MG63 (cell line): ENCODE measurements at places on chromosomes 1 and 21.

DNA sequence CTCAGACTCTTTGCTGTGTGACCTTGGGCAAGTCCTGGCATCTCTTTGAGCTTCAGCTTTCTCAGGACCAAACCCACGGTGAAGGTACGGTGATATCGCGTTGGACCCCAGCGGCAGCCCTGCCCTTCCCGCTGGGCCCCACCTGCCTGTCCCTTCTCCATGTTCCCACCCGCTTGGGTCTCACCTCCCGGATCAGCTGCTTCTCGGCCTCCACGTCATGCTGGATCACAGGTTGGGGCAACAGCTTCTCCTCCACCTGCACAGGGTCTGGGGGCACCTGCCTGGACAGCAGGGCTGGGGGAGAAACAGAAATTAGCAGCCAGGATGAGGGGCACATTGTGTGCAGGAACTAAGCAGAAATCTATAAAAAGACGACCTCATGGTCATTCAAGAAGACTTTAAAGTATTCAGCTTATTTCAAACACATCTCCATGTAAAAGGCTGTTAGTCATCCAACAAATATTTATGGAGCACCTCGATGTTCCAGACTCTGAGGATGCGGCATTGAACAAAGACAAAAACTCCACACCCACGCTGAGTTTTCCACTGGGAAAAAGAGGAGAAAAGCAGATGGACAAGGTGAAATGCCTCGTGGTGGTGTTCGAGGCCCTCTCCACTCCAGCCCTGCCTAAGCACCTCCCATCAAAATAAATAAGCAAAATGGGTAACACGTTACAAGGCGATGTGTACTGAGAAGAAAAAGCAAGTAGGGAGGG lies 19.5 kb downstream of the KIF17 start:
- DNase-seq = no peak

- DNase-seq = peak; percentile 20
Measured at GRCh38 chr1:156641761-156642264, at the start of gene BCAN. Gene BCAN, plus strand, starts transcription at chr1:156642117. Its CDS starts 3,938 bp downstream, at chr1:156646055.

- no peak for DNase-seq
Measured at GRCh38 chr1:94345148-94345721, 73.0 kb upstream of the ABCD3 start.

DNA sequence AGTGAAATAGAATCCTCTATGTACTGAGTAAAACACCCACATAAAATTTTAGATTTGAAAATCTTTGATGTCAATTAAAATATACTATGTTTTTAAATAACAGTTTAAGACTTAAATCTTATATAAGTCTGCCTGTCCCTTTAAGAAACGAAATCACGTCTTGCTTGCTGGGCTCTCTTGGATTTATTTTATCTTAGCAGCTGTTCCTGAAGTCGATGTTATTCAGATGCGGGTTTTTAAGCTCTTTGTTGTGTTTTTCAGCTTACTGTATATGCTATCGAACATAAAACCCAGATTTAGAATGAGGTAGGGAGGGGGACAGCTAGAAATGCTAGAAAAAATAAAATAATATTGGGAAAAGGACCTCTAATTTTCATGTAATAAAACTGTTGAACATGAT lies 11.1 kb upstream of the SSX2IP start:
- DNase-seq = no peak

DNA sequence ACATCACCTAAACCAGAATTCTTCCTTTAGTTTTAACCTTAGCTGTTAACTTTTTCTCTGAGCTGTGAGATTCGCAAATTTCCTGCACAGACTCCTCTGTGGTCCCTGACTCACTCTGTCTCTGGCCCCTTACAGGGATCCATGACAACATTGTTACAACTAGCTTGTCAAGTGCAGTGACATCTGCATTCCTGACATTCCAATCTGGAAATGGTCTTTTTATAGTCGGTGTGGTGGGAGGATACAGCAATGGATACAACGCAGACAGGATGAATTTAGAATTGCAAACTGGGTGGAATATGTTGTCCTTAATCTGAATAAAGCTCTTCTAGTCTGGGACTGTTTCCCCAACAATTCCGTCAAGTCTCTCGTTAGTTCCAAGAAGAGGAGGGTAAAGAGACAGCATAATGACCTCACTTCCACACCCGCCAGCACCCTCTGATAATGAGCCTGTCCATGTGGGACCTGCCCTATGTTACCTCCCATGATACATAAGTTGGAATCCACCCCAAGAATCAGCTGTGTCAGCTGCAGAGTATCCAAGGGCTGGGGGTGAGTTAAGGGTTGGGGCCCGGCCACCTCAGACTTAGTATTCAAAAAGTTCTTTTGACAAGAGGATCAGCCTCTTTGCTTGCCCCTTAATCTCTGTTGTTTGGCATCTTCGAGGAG lies 49.4 kb downstream of the ILDR2 start:
- DNase-seq = no peak

- no peak for DNase-seq
Measured at GRCh38 chr1:164801246-164801731, 242.3 kb downstream of the PBX1 start.

GRCh38 chr1:70909262-70909822 lies 138.3 kb downstream of the PTGER3 start:
- no peak for DNase-seq
